ENCODE measurements at places on chromosomes 1 and 21.

DNA sequence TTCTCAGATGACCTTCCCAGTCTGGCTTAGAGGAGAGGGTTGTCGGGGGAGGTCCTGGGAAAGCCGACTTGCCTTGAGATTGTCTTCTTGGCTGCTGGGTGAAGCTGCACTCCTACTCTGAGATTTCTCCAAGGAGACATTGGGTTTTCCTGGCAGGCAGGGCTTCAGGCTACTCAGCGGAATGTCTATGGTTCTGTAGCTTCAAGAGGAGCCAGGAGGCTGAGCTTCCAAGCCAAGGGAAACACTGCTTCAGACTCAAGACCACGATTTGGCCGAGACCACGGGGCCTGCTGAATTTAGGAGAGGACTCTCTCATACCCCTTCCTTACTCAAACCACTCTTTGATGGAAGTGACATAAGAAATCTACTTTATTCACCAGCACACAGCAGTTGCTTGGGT is 67.8 kb downstream of the NTMT2 start:
- DNase-seq, result no peak

GRCh38 chr1:152244576-152245273 is 20.7 kb upstream of the HRNR start:
- DNase-seq, result no peak

- DNase-seq, result no peak
These were observed 24.8 kb upstream of the RNF19B start for GRCh38 chr1:32989160-32990050.

DNA sequence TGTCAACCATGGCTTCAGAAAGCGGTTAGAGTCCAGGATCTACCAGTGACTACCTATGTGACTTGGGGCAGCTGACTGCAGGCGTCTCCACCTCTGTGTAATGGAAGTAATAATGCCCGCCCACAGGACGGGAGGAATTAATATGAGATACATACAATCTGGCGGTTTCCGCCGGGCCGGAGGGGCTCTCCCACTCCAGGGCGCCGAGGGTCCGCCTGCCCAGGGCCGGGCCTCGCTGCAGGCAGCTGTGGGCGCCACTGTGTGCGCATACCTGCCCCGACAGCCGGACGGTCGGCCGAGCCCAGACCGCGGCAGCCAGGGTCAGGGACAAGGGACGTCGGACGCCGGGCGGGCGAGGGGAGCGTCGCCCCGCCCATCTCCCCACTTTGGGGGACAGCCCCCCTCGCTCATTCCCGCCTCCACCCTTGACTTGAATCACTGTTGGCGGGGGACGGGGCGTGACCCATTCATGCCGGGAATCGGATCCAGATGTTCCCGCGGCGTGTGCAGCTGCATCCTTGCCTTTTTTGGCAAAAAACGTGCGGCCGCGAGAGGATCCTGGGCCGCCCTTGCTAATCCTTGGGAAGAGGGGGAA is 6.0 kb upstream of the SF3A3 start:
- no peak for DNase-seq

- no peak for DNase-seq
These were observed 9.6 kb upstream of the RPS6KC1 start for GRCh38 chr1:213041443-213041842.

DNA sequence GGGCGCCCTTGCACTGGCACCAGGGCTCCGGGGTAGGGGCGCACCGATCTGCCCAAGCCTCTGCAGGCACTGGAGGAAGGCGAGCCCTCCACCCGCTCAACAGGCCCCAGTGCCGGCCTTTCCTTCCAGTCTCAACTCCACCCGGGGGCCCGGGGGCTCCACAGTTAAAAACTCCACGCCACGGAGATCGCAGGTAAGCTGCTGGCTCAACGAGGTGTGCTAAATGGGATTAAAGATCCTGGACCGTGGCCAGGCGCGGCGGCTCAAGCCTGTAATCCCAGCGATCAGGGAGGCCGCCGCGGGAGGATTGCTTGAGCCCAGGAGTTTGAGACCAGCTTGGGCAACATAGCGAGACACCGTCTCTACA is 536 bp downstream of the HSF2BP start:
- no peak for DNase-seq

- DNase-seq, result no peak
These were observed 232.5 kb upstream of the JUN start for GRCh38 chr1:59016390-59016789.

DNA sequence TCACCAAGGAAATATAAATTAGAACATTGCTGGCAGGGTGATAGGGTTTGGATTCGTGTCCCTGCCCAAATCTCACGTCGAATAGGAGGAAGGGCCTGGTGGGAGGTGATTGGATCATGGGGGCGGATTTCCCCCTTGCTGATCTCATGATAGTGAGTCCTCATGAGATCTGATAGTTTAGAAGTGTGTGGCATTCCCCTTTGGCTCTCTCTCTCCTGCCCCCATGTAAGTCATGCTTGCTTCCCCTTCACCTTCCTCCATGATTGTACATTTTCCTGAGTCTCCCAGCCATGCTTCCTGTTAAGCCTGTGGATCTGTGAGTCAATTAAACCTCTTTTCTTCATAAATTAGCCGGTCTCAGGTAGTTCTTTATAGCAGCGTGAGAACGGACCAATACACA is 60.6 kb downstream of the VPS26C start:
- DNase-seq, result no peak

- no peak for DNase-seq
These were observed 22.9 kb downstream of the PTPRU start for GRCh38 chr1:29258976-29259801.

DNA sequence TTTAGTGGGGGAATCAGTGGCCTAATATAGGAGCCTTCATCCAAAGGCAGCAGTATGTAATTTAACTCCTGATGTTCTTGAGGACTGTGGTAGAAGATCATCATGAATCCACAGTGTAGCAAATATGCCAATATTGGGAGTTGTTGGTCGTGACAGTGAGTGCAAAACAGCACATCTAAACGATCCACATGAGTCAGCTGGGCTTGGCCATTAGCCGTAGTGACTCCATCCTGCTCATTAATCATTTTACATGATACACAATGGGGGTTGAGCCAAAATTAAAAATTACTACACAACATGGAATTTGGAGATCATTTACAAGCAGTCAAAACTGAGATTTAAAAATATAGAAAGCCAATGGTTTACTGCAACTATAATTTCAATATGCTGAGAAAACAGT is 653.9 kb upstream of the CAMK1G start:
- DNase-seq, result no peak

- no peak for DNase-seq
These were observed 45.5 kb downstream of the GIPC2 start for GRCh38 chr1:78091215-78091813.

DNA sequence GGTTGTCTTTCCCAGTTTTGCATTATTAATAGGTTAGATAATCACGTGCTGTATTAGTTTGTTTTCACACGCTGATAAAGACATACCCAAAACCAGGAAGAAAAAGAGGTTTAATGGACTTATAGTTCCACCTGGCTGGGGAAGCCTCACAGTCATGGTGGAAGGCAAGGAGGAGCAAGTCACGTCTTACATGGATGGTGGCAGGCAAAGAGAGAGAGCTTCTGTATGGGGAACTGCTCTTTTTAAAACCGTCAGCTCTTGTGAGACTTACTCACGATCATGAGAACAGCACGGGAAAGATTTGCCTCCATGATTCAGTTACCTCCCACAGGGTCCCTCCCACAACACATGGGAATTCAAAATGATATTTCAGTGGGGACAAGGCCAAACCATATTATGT is 2.3 kb upstream of the VCAM1 start:
- DNase-seq, result no peak

- DNase-seq, result no peak
These were observed 3.7 kb downstream of the ZBED6 start for GRCh38 chr1:203799157-203799556.

DNA sequence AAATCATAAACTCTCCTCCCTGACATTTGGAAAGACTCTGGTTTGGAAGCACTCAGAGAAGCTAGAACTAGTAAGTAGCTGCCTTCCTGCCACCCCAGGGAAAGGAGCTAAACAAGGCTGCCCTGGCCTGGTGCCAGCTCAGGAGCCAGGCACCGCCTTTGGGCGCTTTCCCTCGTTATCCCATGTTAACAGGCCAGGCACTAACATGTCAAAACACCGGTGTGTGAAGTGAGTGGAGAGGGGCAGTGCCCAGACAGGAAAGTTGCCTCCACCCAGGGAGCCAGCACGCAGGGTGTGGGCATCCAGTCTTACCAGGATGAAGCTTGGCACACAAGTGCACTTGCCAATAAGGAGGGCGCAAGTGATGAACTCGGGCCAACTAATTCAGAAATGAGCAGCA is 346.8 kb downstream of the RRAGC start:
- no peak for DNase-seq

GRCh38 chr1:71166178-71167173 is 85.6 kb upstream of the ZRANB2 start:
- no peak for DNase-seq

GRCh38 chr1:34905098-34905459 is 24.4 kb downstream of the DLGAP3 start:
- DNase-seq, result no peak

GRCh38 chr1:3469104-3469848 is 14.8 kb downstream of the ARHGEF16 start:
- DNase-seq, result no peak

DNA sequence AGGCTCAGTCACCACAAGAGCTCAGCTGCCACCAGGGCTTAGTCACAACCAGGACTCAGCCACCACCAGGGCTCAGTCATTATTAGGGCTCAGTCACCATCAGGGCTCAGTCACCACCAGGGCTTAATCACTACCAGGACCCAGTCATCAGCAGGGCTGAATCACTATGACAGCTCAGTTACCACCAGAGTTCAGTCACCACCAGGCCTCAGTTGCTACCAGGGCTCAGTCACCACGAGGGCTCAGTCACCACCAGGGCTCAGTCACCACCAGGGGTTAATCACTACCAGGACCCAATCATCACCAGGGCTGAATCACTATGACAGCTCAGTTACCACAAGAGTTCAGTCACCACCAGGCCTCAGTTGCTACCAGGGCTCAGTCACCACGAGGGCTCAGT is 196.2 kb downstream of the NPHP4 start:
- DNase-seq, result no peak

DNA sequence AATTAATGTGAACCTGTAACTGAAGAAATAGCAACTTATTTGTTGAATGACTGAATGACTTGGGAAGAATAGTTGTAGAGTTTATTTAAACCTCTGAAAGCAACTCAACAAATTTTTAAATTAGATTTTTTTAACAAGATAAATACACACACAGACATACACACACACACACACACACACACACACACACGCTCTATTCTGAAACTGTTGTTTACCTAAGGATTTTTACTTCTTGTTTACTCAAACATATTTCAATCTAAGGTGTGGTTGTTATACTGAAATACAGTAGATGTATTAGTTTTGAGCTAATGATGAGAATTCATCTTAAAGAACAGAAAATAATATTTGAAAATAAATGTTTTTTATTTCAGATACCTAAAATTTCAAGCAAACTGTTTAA is 11.5 kb downstream of the ACADM start:
- no peak for DNase-seq

GRCh38 chr21:15252431-15252830 is 187.6 kb upstream of the NRIP1 start:
- no peak for DNase-seq

- no peak for DNase-seq
These were observed 52.0 kb upstream of the LYPLAL1 start for GRCh38 chr1:219121679-219122078.

GRCh38 chr21:14592296-14593000 is 46.3 kb upstream of the SAMSN1 start:
- DNase-seq, result no peak

- no peak for DNase-seq
These were observed 625 bp downstream of the KLHDC7A start for GRCh38 chr1:18481190-18481920.

GRCh38 chr21:38927776-38928175 is 122.0 kb downstream of the ETS2 start:
- no peak for DNase-seq

GRCh38 chr1:54378157-54378873 is 27.9 kb downstream of the SSBP3 start:
- no peak for DNase-seq

DNA sequence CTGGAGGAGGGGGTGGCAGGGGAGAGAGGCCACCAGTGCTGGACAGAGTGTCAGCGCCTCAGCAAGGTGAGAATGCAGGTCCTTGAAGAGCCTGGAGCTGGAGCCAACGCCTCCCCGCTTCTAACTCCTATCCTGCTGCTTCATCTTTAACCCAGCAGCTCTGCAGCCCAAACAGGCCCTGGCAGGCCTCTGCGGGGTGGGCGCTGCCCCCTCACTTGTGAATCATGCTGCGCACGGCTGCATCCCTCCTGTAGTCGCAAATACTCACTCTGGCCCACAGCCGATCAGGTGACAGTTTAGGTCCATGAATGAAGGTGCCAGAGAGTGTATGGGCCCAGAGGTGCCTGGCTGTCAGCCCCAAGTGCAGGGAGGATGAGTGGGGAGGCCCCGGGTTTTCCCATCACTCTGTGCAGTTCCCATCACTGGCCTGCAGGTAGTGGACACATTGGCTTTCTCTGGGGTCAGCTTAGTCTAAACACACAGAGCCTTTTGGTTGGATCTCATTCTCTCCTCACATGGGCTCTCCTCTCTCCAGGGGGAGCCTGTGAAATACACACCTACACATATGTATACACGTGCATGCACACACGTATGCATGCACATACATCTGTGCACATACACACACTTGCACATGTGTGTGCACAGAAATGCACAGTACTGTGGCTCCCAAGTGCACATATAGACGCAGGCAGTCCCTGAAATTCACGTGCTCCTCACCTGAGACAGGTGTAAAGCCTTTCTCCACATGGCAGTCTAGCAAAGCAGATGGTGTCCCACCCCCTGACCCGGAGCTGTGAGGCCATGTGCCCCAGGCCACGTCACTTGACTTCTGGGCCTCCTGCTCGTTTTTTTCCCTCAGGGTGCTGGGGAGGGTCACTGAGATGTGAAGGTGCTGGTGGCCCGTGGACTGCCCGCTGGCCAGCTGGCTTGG is 52.0 kb downstream of the TRIM11 start:
- DNase-seq, result no peak

DNA sequence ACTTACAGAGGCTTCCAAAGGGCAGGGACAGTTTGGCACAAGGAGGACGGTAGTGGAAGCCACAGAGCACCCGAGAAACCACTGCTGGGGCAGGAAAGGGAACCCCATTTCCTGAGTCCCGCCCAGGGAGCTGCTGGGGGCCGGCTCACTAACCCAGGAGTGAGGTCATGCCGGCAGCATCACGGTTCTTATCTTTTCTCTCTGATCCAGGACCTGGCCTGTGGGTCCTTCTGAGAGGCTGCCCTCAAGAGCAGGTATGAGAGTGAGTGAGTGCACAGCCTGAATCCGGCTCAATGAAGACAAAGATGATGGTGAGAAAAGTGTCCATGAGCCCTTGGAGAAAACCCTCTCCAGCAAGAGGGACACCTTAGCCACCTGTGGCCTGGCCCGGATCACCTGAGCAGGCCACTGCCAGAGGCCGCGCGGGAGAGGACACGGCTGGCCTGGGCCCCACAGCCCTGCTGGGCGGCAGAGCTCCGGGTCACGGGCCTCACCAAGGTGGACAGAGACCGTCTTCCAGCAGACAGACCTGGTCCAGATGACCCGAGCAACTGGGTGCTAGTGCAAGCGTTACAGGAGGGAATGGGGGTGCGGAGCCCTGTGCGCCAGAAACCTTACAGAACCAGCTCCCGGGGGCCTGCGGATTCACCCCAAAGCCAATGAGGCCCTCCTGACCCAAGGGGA is 94.9 kb downstream of the RIPK4 start:
- DNase-seq, result no peak
